Mesothelial cell of epicardium (in vitro differentiated cells): ENCODE measurements at places on chromosomes 3 and 15.

DNA sequence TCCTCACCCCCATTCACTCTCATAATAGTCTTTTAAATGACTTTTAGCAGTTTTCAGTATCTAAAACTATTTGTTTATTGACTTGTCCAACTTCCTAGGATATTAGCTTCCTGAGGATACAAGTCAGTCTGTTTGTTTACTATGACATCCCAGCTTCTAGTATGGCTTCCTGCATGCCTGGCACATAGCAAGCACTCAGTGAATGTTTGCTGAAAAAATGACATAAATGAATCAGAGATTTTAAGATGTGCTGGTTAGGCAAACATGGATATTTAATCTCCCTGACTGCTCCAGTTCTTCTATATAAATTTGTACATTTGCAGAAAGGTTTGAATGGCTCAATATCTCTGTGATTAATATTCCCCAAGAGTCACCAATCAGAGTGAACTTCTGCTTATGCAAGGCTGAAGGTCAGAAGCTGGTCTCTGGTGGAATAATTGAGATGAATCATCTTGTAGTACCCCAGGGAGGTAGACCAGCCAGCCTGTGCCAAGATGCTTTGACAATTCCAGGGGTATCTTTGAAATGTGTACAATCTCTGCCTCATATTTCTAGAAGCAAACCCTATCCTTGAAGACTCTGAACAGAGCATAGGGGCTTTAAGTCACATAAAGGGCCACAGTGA, 219.0 kb upstream of the LMCD1 start:
- H3K36me3 ChIP-seq = no peaks in the 10 kb centered on the region
- no peaks in the 10 kb centered on the region for H3K27me3 ChIP-seq
- no peak overlapping the region for H3K27ac ChIP-seq
- no peak overlapping the region for H3K4me3 ChIP-seq

GRCh38 chr3:130693314-130693713, 53.3 kb downstream of the PIK3R4 start:
- H3K4me3 ChIP-seq = no peak overlapping the region
- H3K27me3 ChIP-seq = no peaks in the 10 kb centered on the region
- H3K36me3 ChIP-seq = peaks cover 29% of the 10 kb centered on the region
- H3K4me1 ChIP-seq = no peaks in the 10 kb centered on the region

GRCh38 chr3:41963823-41964222, 1.9 kb upstream of the ULK4 start:
- H3K27ac ChIP-seq = no peak overlapping the region
- no peak for DNase-seq
- peaks cover 1% of the 10 kb centered on the region for H3K27me3 ChIP-seq
- peaks cover 13% of the 10 kb centered on the region for H3K4me1 ChIP-seq
- H3K4me3 ChIP-seq = no peak overlapping the region

DNA sequence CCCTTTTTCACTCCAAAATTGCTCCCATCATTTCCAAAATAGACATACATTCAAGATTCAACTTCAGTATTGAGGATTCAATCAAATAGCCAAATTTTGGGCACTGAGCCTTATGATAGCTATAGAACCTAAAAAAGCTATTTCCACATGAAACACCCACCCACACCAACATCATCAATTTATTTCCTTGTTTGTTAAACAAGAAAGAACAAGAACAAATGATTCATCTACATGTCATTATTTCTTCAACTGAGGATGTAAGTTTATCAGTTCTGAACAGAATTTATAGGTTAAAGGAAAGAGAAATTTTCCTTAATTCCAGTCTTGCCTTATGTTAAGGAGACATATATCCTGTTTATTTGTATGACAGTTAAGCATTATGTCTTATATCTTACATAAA, 32.2 kb downstream of the DPPA2 start:
- DNase-seq = no peak
- no peaks in the 10 kb centered on the region for H3K36me3 ChIP-seq
- H3K4me1 ChIP-seq = peaks cover 6% of the 10 kb centered on the region
- no peak overlapping the region for H3K27ac ChIP-seq

- H3K36me3 ChIP-seq = no peaks in the 10 kb centered on the region
- H3K27me3 ChIP-seq = no peaks in the 10 kb centered on the region
- H3K27ac ChIP-seq = no peak overlapping the region
- H3K4me3 ChIP-seq = no peak overlapping the region
- H3K4me1 ChIP-seq = no peaks in the 10 kb centered on the region
Measured at GRCh38 chr3:80688814-80689213, 921.0 kb upstream of the ROBO1 start.

DNA sequence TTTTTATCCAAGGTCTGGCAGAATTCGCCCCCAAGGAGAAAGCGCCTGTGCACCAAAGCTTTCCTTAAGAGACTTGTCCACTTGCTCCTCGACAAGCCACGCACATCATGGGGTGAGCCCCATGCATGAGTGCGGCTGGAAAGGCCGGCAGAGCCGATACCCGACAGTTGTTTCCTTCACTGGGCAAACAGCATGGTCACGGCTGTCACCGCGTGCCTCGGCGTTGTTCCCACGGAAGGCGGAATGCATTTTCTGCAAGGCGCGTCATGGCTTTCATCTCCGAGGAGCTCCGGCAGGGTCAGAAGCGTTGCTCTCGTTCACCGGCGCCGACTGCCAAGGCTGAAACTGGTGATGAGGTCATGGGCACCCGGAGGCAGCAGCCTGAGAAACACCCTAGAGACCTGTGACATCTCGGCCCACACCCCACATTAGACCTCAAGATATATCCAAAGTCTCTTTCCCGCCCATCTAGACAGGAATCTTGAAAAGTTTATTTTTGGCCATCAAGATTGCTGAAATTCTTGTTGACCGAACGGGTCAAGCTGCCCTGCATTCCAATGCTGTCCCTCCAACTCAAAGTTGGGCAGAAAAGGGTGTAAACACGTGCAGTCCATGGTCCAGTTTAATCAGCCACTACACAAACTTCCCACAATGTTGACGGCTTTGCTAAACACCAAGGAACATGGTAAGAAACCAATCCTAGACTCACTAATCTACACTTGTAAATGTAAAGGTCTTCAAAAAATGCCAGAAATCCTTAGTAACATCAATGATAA, 604 bp upstream of the TJP1 start:
- no peaks in the 10 kb centered on the region for H3K27me3 ChIP-seq
- peak overlapping the region; percentile 84 for H3K4me3 ChIP-seq
- peaks cover 33% of the 10 kb centered on the region for H3K4me1 ChIP-seq
- peak overlapping the region; percentile 98 for H3K27ac ChIP-seq
- peaks cover 4% of the 10 kb centered on the region for H3K36me3 ChIP-seq

DNA sequence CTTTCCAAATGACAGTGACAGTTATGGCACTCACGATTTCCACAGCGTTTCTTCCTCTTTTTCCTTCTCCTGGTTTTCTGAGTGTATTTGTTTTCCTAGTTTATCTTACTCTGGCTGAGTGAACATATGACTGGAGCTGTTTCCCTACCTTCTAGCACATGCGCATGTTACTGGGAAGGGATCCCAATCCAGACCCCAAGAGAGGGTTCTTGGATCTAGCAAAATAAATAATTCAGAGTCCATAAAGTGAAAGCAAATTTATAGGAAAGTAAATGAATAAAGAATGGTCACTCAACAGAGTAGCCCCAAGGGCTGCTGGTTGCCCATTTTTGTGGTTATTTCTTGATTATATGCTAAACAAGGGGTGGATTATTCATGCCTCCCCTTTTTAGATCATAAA, 23.8 kb downstream of the METTL6 start:
- H3K4me1 ChIP-seq = no peaks in the 10 kb centered on the region
- peaks cover 2% of the 10 kb centered on the region for H3K27me3 ChIP-seq
- no peak for DNase-seq
- no peak overlapping the region for H3K4me3 ChIP-seq
- no peak overlapping the region for H3K27ac ChIP-seq

DNA sequence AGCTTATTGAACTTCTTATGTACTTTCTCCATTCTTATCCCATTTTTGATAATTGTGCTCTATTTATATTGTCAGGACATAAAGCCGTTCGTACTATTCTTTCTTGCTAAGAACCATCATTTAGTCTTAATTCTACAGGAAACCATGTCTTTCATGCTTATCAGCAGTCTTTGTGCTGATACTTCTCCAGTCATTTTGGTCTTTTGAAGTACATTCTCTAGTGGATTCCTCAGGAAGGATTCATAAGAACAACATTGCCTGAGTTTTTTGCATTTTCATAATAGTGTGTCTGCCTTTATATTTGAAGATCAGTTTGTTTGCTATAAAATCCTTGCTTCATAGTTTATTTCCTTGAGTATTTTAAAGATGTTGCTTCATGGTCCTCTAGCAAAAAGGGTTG, 126.6 kb upstream of the NEO1 start:
- no peak for DNase-seq
- no peaks in the 10 kb centered on the region for H3K36me3 ChIP-seq
- H3K27me3 ChIP-seq = peaks cover 47% of the 10 kb centered on the region
- no peak overlapping the region for H3K27ac ChIP-seq
- H3K4me3 ChIP-seq = no peak overlapping the region

DNA sequence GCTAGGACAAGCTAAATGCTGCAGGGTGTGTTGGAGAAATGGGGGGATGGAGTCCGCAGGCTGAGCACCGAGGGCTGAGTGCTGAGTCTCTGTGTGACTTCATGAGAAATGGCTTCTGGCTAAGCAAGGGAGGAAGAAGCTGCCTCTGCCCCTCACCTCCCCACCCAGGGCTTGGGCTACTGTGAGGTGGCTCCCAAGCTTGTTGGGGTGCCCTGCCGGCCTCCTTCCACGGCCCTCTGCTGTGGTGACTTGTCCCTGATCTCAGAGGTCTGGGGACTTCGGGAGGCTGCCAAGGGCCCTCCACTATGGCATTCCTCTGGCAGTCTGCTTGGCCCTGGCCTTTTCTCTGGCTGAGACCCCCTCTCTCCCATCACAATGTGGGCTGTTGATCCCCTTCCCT, 30.1 kb upstream of the RAD18 start:
- H3K27me3 ChIP-seq = no peaks in the 10 kb centered on the region
- H3K36me3 ChIP-seq = peaks cover 28% of the 10 kb centered on the region
- H3K27ac ChIP-seq = no peak overlapping the region
- no peak overlapping the region for H3K4me3 ChIP-seq

- H3K27ac ChIP-seq = no peak overlapping the region
- no peak overlapping the region for H3K4me3 ChIP-seq
- H3K27me3 ChIP-seq = no peaks in the 10 kb centered on the region
- H3K4me1 ChIP-seq = no peaks in the 10 kb centered on the region
- no peak for DNase-seq
Measured at GRCh38 chr3:80521081-80521480, 753.3 kb upstream of the ROBO1 start.

DNA sequence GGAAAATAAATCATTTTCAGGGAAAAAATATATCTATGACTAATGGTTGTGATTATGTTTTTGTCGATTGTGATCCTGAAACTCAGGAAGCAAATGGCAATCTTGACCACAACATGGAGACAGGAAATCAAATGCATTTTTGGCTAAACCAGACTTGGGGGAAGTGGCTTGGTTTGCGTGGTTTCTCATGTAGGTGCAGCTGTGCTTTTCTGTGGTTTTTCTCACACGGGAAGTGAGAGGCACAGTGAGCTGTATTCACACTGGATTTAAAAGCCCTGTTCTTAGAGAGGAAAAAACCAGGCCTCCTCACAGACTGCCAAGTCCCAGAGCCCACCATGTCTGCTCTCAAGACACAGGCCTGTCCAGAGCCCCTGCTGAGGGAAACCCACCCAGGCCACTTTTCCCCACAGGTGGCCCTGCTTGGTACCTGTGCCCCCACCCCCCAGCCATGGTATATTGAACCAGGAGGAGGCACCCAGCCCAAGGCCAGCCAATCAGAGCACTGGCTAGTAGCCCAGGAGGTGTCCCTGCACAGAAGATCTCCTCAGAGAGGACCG, 46.1 kb downstream of the BTD start:
- H3K27me3 ChIP-seq = no peaks in the 10 kb centered on the region
- H3K4me3 ChIP-seq = no peak overlapping the region
- H3K36me3 ChIP-seq = peaks cover 2% of the 10 kb centered on the region
- no peak for DNase-seq

GRCh38 chr3:70564552-70564951, 252.1 kb upstream of the MDFIC2 start:
- no peak overlapping the region for H3K4me3 ChIP-seq
- no peaks in the 10 kb centered on the region for H3K4me1 ChIP-seq

GRCh38 chr3:140242818-140243276, 307.9 kb downstream of the CLSTN2 start:
- H3K36me3 ChIP-seq = no peaks in the 10 kb centered on the region
- H3K27ac ChIP-seq = no peak overlapping the region
- DNase-seq = no peak
- H3K4me3 ChIP-seq = no peak overlapping the region

GRCh38 chr15:80152896-80153876, at the start of gene FAH:
TSS of gene FAH (plus strand) at chr15:80152999. CDS start at chr15:80153055, 56 bp downstream.
- no peak for DNase-seq
- H3K27ac ChIP-seq = peak within 1 kb of the TSS; percentile 95
- H3K4me3 ChIP-seq = peak within 1 kb of the TSS; percentile 81
- H3K27me3 ChIP-seq = no peaks in the 10 kb centered on the region
